ENCODE measurements at places on chromosomes 11 and 22. TPM values are rescaled to one million over a fixed set of nuclear protein-coding genes. Genes with fewer than 3 reads are reported as not detected.

ARHGAP20 gene
- total RNA-seq: 11.8 TPM

NCAM1 gene
- 6.1 TPM for total RNA-seq

FJX1 gene
- 1.1 TPM for total RNA-seq

BATF2 gene
- 0.64 TPM for total RNA-seq

MUC5AC gene
- total RNA-seq: not detected

GGTLC3 gene
- total RNA-seq: not detected

FXYD6 gene
- total RNA-seq: 25.0 TPM

All from breast epithelium (tissue), 4 donors.